ENCODE measurements at places on chromosomes 16 and 17. TPM values are rescaled to one million over a fixed set of nuclear protein-coding genes. Genes with fewer than 3 reads are reported as not detected.
A peak's percentile ranks its signal among the peaks of the same experiment; 100 is the strongest.

SDR42E2 gene
- total RNA-seq: not detected

CDH11 gene
- not detected for total RNA-seq

RAP1GAP2 gene
- total RNA-seq: not detected

PRAC1 gene
- total RNA-seq: not detected

CDH1 gene
- total RNA-seq: 0.16 TPM

CD300A gene
- total RNA-seq: 5.6 TPM

SLC12A4 gene
- 27.4 TPM for total RNA-seq

WNT3 gene
- 0.08 TPM for total RNA-seq

ANKRD40CL gene
- not detected for total RNA-seq

TUBB3 gene
- total RNA-seq: not detected

DNASE1L2 gene
- 0.87 TPM for total RNA-seq

KRTAP9-2 gene
- not detected for total RNA-seq

TNFSF13 gene
- 7.3 TPM for total RNA-seq

FXR2 gene
- total RNA-seq: 37.0 TPM

SLFN5 gene
- total RNA-seq: 33.9 TPM

HAGH gene
- 23.9 TPM for total RNA-seq

- no peak overlapping the region for H3K27ac ChIP-seq
- H3K4me3 ChIP-seq: peak overlapping the region; percentile 69
- peaks cover 42% of the 10 kb centered on the region for H3K4me1 ChIP-seq
- no peaks in the 10 kb centered on the region for H3K36me3 ChIP-seq
- H3K27me3 ChIP-seq: peaks cover 70% of the 10 kb centered on the region
Observed at GRCh38 chr17:14297161-14297851, 3.6 kb upstream of the HS3ST3B1 start.

GRCh38 chr17:57697891-57698711 lies 47.0 kb downstream of the CCDC182 start:
- H3K4me3 ChIP-seq: no peak overlapping the region
- DNase-seq: peak; percentile 5
- peaks cover 7% of the 10 kb centered on the region for H3K36me3 ChIP-seq
- no peaks in the 10 kb centered on the region for H3K4me1 ChIP-seq
- H3K27ac ChIP-seq: no peak overlapping the region

GRCh38 chr17:71283486-71283885 lies 837.3 kb upstream of the SOX9 start:
- no peaks in the 10 kb centered on the region for H3K36me3 ChIP-seq
- no peak for DNase-seq
- H3K27ac ChIP-seq: no peak overlapping the region
- no peaks in the 10 kb centered on the region for H3K27me3 ChIP-seq
- no peaks in the 10 kb centered on the region for H3K4me1 ChIP-seq
- H3K4me3 ChIP-seq: no peak overlapping the region

DNA sequence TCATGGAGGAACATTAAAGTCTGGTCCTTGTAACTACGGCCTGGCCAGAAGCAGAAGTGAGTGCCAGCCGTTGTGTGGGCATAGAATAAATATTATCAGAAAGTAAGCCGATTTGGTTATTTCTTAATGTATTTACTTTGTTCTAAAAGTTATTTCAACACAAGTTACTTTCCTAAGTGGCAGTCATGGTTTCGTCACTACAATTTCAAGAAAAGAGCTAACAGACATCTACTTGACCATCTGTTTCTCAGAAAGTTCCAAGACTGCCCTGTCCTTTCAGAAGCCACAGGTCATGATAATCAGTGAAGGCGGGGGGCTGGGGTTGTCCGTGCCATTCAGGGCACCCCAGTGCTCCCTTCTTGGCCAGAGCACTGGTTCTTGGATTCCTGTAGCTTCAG lies 14.9 kb upstream of the FASN start:
- H3K36me3 ChIP-seq: no peaks in the 10 kb centered on the region
- no peak overlapping the region for H3K4me3 ChIP-seq
- H3K4me1 ChIP-seq: peaks cover 9% of the 10 kb centered on the region
- H3K27me3 ChIP-seq: no peaks in the 10 kb centered on the region
- no peak for DNase-seq
- H3K27ac ChIP-seq: no peak overlapping the region

DNA sequence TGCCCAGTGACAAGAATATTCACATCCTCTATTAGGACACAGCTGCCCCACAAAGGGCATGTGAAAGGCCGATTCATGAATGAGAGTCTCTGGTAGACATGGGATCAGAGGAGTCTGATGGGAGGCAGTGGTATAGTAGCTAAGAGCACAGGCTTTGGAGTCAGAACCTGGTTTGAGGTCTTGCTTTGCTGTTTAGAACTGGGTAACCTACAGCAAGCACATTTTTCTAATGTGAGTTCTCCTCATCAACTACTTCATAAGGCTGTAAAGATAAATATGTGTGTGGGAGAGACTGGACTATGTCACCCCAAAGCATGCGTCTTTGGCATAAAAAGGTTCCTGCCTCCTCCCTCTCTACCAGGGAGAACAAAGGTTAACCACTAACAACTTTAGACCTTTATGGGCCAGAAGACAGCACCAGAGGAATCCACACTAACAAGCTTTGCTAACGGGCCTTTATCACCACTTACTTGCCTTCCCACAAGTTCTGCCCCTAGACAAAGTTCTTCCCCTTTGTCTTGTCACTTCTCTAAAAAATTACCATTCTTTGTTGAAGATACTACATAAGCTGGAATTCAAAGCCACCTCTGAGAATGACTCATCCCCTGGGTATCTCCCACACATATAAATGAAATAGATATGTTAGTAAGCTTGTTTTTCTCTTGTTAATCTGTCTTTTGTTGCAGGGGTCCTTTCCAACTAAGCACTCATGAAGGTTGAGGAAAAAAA lies 21.1 kb downstream of the CDR2 start:
- no peak for DNase-seq
- H3K27ac ChIP-seq: peak overlapping the region; percentile 91
- H3K4me1 ChIP-seq: peaks cover 51% of the 10 kb centered on the region

DNA sequence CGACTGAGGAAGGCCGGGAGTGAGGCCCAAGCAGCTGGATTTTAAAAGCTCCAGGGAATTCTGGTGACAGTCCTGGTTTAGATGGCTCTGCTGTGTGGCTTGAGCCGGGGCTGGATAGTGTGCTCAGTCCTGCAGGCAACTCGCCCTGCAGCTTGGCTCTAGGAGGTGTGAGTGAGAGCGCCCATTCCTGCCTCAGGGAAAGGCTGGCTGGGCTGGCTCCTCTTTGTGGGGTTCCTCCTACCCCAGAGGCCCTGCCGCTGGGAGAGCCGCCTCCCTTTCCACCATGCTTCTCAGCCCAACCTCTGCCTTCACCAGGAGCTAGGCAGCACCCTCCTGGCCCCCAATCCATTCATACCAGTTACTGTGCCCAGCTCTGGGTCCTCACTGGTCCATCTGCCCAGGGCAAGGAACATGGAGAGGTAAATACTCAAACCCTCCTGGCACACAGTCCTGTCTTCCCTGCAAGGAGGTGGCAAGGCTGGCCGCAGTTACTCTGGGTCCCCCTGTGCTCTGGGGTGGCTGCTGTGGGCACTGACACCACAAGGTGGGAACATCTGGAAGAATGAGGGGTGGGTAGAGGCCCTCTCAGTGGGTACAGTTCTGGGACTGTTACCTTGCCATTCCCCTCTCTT lies 47.1 kb downstream of the VAC14 start:
- H3K27me3 ChIP-seq: no peaks in the 10 kb centered on the region
- no peak for DNase-seq
- H3K36me3 ChIP-seq: peaks cover under 1% of the 10 kb centered on the region

GRCh38 chr16:4057439-4057877 lies 58.8 kb downstream of the ADCY9 start:
- DNase-seq: no peak
- H3K4me3 ChIP-seq: no peak overlapping the region
- peaks cover 30% of the 10 kb centered on the region for H3K36me3 ChIP-seq
- peaks cover 9% of the 10 kb centered on the region for H3K4me1 ChIP-seq
- no peak overlapping the region for H3K27ac ChIP-seq

DNA sequence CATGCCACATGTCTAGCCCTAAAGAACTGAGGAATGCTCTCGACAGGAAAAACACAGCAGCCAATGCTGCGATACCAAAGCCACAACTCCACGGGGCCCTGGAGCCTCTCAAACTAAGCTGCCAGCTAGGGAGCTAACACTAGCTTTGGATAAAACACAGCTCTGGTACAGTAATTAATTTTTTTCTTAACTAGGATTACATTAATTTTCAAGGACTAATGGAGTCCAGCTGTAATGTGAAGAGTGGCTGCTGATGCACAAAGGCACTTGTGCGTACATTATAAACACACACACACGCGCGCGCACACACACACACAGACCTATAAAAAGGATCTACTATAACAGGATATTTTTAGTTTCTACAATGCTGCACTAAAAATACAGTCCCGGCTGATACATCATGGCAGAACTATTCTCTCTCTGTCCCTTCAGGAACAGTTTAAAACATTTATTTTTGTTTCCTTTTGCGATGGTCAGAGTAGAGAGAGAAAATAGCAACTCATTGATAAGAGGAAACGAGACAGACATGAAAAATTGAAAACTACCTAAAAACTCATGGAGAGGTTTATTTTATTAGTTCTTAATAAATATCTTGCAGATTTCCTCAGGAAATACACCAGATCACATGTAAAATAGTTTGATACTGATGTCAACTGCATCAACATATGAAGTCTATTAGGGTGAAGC lies 88.5 kb downstream of the SMG6 start:
- peak overlapping the region; percentile 83 for H3K4me3 ChIP-seq
- H3K4me1 ChIP-seq: peaks cover 62% of the 10 kb centered on the region
- DNase-seq: no peak

GRCh38 chr17:67051837-67052236 lies 7.5 kb downstream of the CACNG1 start:
- H3K27ac ChIP-seq: no peak overlapping the region
- H3K36me3 ChIP-seq: peaks cover 11% of the 10 kb centered on the region
- H3K4me1 ChIP-seq: no peaks in the 10 kb centered on the region
- DNase-seq: no peak
- no peaks in the 10 kb centered on the region for H3K27me3 ChIP-seq
- no peak overlapping the region for H3K4me3 ChIP-seq

DNA sequence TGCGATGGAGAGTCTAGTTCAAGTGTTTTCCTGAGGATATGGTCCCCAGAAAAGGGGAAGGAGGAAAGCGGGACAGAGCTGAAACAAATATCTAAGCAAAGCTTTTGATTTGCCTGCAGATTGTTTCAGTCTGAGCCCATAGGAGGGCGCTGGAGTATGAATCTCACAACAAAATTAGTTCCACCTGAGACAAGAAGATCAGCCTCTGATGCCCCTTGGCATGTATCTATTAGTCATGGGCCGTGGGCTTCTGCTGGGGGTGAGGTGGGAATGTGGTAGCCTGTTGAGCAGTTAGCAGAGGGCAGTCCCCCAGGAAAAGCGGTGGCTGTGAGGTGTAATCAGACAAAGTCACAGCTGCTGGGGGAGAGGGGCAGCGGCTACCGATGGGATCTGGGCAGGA lies 446.9 kb downstream of the CA10 start:
- H3K4me3 ChIP-seq: no peak overlapping the region
- peaks cover 35% of the 10 kb centered on the region for H3K27me3 ChIP-seq
- H3K36me3 ChIP-seq: no peaks in the 10 kb centered on the region
- no peak for DNase-seq

GRCh38 chr16:85028685-85029407 lies 1.3 kb downstream of the KIAA0513 start:
- peak overlapping the region; percentile 84 for H3K4me3 ChIP-seq
- H3K4me1 ChIP-seq: peaks cover 34% of the 10 kb centered on the region
- H3K27me3 ChIP-seq: no peaks in the 10 kb centered on the region
- peak; percentile 79 for DNase-seq

GRCh38 chr17:12328204-12328603 lies 307.5 kb downstream of the MAP2K4 start:
- no peaks in the 10 kb centered on the region for H3K4me1 ChIP-seq
- H3K27me3 ChIP-seq: no peaks in the 10 kb centered on the region
- DNase-seq: no peak
- H3K4me3 ChIP-seq: no peak overlapping the region
- no peak overlapping the region for H3K27ac ChIP-seq

- no peak overlapping the region for H3K27ac ChIP-seq
- H3K36me3 ChIP-seq: no peaks in the 10 kb centered on the region
- peaks cover 11% of the 10 kb centered on the region for H3K27me3 ChIP-seq
- no peaks in the 10 kb centered on the region for H3K4me1 ChIP-seq
Observed at GRCh38 chr16:56072096-56072495, 119.2 kb upstream of the GNAO1 start.

- peaks cover 30% of the 10 kb centered on the region for H3K4me1 ChIP-seq
- no peak overlapping the region for H3K4me3 ChIP-seq
- H3K27ac ChIP-seq: no peak overlapping the region
- no peaks in the 10 kb centered on the region for H3K27me3 ChIP-seq
- DNase-seq: no peak
- H3K36me3 ChIP-seq: peaks cover 7% of the 10 kb centered on the region
Observed at GRCh38 chr16:4696172-4696904, 3.0 kb downstream of the NUDT16L1 start.

GRCh38 chr17:20202141-20202621 lies 193.0 kb downstream of the SPECC1 start:
- no peak for DNase-seq
- H3K4me3 ChIP-seq: no peak overlapping the region
- H3K36me3 ChIP-seq: peaks cover 4% of the 10 kb centered on the region
- H3K27me3 ChIP-seq: no peaks in the 10 kb centered on the region

- DNase-seq: no peak
- H3K36me3 ChIP-seq: no peaks in the 10 kb centered on the region
- H3K4me3 ChIP-seq: no peak overlapping the region
- H3K4me1 ChIP-seq: no peaks in the 10 kb centered on the region
Observed at GRCh38 chr16:10349851-10350250, 36.0 kb upstream of the ATF7IP2 start.

- DNase-seq: no peak
- H3K27me3 ChIP-seq: peaks cover 11% of the 10 kb centered on the region
- H3K27ac ChIP-seq: no peak overlapping the region
- no peaks in the 10 kb centered on the region for H3K36me3 ChIP-seq
Observed at GRCh38 chr16:66066404-66066803, 300.1 kb upstream of the CDH5 start.

DNA sequence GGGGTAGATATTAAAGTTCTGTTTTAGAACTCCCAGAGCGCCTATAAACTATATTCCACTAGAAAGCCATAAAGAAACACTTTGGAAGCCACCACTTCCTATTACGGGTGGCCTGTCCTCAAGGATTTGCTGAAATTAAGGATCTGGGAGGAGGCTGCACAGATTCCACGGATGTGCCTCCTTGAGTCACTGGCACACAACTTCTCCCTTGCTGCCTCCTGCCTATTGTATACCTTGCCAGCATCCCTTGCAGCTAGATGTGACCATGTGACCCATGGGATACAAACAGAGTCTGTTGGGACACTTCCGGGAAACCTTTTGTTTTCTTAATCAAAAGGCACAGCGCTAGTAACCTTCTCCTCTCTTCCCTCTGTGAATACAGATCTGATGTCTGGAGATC lies 263.0 kb downstream of the C16orf95 start:
- no peak overlapping the region for H3K4me3 ChIP-seq
- peaks cover 16% of the 10 kb centered on the region for H3K27me3 ChIP-seq
- no peak overlapping the region for H3K27ac ChIP-seq
- no peak for DNase-seq

DNA sequence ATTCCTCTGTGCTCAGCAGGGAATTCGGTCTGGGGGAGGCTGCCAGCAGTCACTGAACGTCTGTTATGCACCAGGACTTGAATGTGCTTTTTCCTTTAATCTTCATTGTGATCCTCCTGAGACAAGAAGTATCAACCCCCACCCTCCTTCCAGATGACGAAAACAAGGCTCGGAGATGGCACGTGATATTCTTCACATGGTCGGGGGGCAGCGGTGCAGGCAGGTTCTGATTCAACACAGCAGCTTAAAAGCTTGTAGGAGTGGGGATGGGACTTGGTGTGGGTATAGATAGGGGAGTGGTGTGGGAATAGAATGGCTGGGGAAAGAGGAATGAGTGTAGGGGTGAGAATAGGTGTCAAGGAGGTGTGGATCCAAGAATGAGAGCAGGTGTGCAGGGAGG lies 6.4 kb downstream of the NECAB2 start:
- DNase-seq: no peak
- H3K27me3 ChIP-seq: peaks cover 24% of the 10 kb centered on the region
- no peak overlapping the region for H3K27ac ChIP-seq
- no peak overlapping the region for H3K4me3 ChIP-seq
- H3K4me1 ChIP-seq: no peaks in the 10 kb centered on the region
